ENCODE measurements at places on chromosomes 12 and 14.

DNA sequence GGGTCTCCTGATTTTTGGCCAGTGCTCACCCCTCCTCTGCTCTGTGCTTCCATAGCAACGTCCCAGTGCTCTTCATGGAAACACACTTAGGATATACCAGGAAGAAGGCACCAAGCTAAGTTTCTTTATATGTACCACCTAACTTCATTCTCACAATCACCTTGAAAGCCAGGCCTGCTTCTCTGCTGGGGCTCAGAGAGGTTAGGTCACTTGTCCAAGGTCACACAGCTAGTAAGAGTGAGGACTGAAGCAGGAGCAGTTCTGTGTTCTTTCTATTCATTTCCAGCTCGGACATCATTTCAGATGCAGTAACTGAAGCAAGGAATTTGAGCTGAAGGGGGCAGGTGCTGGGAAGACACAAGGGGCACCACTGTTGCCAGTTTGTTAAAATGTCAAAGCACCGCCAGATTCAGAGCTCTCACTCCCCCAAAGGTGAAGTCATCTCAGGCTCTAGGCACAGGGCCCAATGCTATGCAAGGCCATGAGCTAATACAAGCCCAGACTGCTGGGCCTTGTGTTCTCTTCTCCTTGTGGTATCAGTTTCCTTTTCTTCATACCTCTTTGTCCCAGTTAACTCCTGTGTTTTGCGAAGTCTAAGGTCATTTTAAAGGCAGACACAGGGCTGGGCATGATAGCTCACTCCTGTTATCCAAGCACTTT lies 19.7 kb upstream of the YY1 start:
- no peak for DNase-seq

DNA sequence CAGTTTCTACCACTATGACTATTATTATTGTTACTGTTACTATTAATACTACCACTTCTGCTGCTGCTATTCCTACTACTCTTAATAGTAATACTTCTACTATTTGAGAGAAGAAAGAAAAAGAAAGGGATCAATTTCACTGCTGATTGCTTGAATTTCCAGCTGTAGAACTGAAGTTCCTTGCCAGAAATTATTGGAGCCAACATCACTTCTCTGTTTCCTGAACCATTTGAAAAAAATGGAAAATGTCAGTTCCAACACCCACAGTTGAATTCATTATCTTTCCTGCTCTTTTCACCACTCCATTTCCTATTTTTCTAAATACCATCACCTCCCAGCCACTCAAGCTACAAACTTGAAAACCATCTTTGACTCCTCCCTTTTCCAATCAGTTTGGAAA lies 54.1 kb upstream of the PIK3C2G start:
- DNase-seq, result no peak

GRCh38 chr14:93104961-93105360 lies 10.8 kb downstream of the ITPK1 start:
- no peak for DNase-seq

DNA sequence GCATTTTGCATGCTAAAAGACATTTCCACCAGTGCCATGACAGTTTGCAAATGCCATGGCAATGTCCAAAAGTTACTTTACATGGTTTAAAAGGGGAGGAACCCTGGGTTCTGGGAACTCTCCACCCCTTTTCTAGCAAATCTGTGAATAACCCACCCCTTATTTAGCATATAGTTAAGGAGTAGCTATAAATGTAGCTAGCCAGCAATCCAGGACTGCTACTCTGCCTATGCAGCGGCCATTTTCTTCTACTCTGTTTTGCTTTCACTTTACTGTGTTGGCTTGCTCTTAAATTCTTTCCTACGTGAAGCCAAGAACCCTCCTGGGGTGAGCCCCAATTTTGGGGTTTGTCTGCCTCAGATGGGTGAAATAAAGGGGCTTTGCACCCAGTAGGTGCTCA lies 141.0 kb downstream of the PTPN11 start:
- no peak for DNase-seq

DNA sequence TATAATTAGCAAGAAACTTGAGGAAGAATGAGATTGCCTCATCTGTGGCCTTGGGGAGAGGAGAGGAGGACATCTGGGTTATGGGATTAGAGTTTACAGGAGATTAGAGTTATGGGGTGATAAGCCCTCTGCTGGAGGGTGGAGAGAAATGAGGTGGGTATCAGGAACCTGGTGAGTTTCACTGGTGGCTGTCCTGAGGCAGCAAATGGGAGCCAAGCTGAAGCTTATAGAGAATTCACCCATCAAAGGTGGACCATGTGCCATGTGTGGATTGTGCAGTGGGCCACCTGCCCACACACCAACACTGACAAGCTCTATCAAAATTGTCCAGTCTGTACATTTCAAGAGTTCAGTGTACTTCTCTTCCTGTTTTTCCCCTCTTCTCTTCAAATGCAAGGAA lies 135.3 kb downstream of the AEBP2 start:
- DNase-seq, result no peak

DNA sequence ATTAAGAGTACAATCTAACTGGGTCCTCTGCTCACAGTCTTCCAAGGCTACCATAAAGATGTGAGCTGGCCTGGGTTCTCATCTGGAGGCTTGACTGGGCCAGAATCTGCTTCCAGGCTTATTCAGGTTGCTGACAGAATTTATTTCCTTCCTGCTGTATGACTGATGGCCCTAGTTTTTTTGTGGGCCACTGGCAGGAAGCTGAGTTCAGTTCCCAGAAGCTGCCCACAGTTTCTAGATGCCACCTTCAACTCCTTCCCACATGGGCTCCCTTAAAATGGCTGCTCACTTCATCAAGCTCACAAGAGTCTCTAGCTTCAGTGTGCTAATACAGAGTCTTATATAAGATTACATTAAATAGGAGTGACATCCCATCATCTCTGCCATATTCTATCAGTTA lies 121.7 kb upstream of the CAND1 start:
- no peak for DNase-seq

DNA sequence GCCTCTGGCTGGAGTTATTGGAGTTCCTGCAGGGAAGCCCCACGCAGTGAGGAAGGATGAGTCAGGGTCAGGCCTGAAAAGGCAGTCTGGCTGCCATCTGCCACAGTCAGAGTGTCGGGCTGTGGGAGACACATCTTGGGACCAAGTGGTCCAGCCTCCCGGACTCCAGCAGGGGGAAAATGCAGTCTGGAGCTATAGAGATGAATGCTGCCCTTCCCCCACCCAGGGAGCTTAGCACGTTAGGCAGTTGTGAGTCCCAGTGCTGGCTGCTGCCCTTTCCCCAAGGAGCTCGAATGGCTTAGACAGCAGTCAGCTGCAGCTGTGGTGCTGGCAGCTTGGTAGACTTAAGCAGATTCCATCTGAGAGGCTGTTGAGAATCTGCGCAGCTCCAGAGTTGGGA lies 8.2 kb upstream of the NTS start:
- DNase-seq, result no peak

DNA sequence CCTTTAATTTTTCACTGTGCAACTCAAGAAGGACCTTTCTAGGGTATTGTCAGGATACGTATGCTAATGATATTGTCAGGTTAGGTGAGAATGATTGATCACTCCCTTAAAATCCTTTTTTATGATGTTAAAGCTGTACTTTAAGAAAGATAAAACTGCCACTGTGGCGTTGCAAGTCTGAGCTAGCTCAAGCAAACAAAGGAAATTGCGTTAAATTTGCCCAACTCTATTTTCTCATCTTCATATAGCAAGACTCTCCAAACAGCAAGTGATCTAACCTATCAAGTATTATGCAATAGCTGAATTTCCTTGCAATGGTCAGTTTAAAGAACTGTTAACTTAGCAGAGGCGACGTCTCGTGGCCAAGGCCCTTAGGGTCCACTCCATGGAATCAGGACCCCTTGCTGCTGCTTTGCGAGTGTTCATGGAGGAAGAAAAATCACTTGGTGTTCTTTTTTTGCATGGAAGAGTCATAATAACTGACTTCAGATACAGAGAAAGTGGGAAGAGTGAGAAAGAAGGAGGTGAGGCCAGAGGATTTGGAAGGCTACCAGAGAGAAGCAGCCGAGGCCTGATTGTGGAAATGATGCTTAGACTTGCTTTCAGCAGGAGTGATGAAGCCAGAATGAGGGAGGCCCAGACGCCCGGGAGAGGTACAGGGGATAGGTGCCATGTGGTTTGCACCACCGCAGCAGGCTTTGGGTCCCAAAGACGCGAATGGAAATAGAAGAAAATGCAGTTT lies 2.5 kb downstream of the TRAF3 start:
- DNase-seq, result no peak

GRCh38 chr12:116141110-116141832 lies 136.2 kb downstream of the MED13L start:
- no peak for DNase-seq

DNA sequence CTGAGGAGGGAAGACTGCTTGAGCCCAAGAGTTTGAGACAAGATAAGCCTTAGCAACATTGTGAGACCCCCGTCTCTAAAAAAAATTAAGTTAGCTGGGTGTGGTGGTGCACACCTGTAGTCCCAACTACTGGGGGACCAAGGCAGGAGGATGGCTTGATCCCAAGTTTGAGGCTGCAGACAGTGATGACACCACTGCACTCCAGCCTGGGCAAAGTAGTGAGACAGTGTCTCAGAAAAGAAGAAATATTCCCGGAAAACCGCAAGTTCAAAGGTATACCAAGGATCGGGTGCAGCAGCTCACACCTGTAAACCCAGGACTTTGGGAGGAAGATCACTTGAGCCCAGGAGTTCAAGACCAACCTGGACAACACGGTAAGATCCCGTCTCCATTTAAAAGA lies 5.8 kb downstream of the PTGES3 start:
- DNase-seq, result no peak

- no peak for DNase-seq
These were observed 31.5 kb downstream of the NUMB start for GRCh38 chr14:73426877-73427276.

DNA sequence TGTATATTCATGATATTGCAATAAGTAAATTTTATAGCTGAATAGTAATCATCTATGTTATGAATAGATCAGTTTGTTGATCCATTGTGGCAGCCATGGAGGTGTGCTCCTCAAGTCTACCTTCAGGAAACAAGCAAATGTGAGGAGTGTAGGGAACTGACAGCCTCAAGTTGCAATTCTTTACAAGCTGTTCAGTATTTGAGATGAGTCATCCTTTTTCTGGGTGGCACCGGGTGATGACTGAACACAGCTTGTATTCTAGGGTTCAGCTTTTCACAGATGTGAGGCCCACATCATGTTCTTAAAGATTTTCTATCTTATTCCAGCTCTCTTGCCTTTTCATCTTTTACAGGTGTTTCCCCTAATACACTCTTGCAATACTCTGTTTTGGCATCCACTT lies 452.4 kb downstream of the KCNH5 start:
- DNase-seq, result no peak

Data from stimulated activated CD4-positive, alpha-beta T cell treated with anti-CD3 and anti-CD28 coated beads, Interleukin-1b, Interleukin-23, amount 100 ng/mL, for 4 hours (primary cell).